ENCODE measurements at places on chromosomes 16 and 17.

DNA sequence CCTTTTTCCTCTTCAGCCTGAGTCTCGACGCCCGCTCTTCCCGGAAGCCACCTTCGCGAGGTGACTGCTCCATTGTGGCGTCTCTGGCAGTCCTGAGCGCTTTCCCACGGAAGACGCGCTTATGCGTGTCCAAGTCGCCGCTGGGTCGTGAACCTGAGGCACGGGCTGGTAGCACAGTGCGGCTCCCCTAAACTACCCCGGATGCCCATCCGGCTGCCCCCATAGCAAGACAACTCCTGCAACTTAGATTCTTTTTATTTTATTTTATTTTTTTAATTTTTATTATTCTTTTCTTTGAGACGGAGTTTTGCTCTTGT is 2.1 kb upstream of the ESRP2 start:
- DNase-seq: no peak

GRCh38 chr16:1468426-1468810 is 6.4 kb downstream of the CLCN7 start:
- DNase-seq: no peak

- peak; percentile 83 for DNase-seq
Measured at GRCh38 chr17:49696233-49696761, 11.5 kb downstream of the SLC35B1 start.

DNA sequence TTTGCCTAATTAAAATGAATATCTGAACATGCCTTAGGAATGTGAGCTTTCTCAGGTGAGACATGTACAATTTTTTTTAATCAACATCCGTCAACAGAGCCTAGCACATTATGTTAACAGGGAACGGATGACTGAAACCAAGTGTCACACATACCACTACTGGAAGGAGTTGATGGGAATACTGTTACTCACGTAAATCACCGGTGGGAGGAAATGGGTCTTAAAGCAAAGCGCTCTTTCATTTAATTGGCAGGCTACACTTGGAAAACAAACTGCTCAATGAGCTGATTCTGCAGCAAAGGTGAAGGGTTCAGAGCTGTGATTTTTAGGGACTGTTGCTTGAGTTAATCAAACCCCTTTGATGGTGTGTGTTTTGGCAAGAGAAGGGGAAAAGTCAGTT is 4.8 kb downstream of the CPPED1 start:
- DNase-seq: no peak

Measured in stimulated activated CD4-positive, alpha-beta T cell treated with anti-CD3 and anti-CD28 coated beads, Interleukin-1b, Interleukin-23, amount 100 ng/mL, for 48 hours (primary cell).